ENCODE measurements at places on chromosomes 1 and 21.
A peak's percentile ranks its signal among the peaks of the same experiment; 100 is the strongest.

DNA sequence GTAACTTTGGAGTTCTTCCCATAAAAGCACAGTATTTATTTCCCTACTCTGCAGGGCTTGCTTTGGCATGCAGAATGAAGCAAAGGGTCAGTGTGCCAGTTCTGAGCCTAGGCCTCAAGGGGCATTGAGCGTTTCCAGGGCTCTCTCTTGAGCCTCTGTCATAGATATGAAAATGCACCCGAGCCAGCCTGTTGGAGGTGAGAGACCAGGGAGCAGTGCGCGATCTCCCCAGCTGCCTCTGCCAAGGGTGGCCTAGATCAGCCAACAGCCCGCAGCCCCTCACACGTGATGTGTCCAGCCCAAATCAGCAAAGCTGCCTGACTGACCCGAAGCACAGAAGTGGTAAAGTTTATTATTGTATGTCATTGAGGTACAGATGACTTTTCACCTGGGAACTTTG is 63.7 kb downstream of the TENT5C start:
- no peak for DNase-seq

DNA sequence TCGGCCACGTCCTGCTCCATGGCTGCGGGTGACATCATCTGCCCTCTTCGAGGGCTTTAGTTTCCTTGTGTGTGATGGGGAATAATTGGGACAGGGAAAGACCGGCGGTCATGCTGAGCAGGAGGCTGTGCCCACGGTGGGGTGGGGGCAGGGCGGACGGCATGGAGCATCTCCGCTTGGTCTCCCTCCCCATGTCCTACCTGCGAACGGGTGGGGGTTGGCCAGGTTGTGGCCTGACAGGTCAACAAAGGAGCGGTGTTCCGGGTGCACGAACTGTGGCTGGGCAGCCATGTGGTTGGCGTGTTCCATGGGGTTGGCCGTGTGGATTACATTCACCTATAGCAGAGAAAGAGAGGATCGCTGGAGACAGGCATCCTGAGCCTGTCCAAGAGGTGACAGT is 80.0 kb downstream of the PIK3CD start:
- DNase-seq: no peak

GRCh38 chr1:204335085-204335484 is 24.6 kb downstream of the PLEKHA6 start:
- no peak for DNase-seq

GRCh38 chr1:42962641-42963377 is 4.1 kb upstream of the SLC2A1 start:
- no peak for DNase-seq

- no peak for DNase-seq
These were observed 113.2 kb downstream of the TRABD2B start for GRCh38 chr1:47883963-47884362.

- DNase-seq: no peak
These were observed 68.4 kb downstream of the LRRC8D start for GRCh38 chr1:89889323-89889615.

DNA sequence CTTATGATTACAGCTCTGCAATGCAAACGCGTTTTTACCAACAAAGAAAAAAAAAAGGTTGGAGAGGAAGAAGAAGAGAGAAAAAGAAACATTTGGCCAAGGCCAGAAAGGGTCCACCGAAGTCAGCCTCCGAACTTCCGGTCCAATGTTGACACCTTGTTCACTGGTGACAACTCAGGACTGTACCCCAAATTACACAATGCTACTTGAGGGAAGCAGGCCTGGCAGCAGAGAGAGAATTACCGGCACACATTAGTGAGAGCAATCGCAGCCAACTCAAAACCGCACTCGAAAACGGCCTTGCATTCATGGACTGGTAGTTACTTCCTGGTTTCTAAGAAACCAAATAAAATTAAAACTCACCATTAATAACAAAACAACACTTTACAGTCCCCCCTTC is 652.5 kb downstream of the KIF26B start:
- no peak for DNase-seq

GRCh38 chr1:61280452-61280851 is 198.1 kb downstream of the NFIA start:
- DNase-seq: no peak

GRCh38 chr1:42359466-42359865 is 21.1 kb upstream of the RIMKLA start:
- no peak for DNase-seq

DNA sequence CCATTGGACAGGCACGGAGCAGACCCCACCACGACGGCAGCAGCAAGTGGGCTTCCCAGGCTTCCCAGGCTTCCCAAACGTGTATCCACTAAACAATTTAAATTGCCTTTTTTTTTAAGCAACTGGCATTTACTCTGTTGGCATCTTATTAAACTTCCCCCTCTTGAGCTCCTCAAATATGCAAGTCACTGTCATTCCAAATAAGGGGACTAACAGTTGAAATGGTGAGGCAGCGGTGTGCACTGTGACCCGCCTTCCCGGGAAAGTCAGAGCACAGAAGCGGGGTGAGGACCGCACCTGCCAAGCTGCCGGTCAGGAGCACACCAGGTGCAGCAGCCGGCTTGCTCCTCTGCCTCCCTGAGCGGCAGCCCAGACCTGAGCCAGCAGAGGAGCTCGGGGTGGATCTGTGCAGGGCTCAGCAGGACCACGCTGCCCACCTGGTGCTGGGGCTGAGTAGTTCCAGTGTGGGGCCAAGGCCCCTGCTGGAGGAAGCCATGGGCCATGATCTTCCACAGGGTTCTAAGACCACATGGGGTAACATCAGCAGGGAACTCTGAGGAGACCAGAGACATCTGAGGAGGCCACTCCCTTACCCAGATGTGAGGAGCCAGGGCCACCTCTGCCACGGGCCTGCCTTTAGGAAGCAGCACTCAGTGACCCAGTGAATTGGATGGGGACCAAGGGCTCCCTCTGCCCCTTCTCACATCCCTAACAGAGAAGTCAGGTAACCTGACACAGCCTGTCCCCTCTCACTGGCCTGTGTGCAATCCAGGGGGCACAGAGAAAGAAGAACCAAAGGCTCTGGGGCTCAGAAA is 245.4 kb downstream of the NPHP4 start:
- DNase-seq: no peak

DNA sequence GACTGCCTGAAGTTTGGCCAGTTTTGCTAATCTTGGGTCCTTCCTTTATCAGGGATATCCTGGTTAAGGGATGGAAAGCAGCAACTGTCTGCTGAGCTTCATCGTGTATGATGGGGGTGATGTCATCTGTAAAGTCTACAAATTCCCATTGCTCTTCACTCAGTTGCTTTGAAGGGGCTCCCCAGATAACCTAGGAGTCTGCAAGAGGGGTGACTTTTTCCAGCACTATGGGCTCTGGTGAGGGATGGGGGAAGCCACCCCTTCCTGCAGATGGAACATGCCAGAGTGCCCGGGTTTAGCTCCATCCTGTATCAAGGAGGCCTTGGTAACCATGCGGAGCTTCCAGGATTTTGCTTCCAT is 28.4 kb downstream of the EDARADD start:
- DNase-seq: no peak

DNA sequence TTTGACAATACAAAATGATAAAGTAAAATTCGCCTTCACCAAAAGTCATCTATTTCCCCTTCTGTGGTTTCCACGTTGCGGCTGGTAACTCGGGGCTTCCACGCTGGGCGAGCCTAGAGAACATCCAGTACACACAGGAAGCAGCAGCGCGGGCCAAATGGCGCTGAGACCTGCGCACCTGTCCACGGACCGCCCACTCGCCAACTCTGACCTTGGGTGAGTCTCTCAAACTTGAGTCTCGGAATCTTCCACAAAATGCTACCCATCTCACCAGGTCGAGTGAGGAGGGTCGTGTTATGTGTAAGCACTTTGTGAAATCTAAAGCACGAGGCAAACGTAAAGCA is 820 bp upstream of the TTF2 start:
- DNase-seq: peak; percentile 10

DNA sequence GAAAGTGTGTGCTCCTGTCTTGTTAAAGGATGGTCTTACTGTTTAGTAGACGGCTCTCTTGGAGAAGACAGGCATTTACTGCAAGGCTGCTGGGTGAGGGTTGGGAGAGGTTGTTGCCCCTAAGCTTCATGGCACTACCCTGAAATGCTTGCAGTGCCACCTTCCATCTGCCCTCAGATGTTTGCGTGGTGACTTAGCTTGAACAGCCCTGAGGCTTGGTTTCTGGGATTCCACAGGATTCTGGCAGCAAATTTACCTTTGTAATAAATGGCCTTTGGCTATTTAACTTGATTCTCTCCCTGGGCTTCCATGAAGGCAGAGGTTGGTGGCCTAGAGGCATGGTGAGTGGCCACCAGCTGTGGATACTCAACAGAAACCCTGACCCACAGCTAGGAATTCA is 11.6 kb downstream of the MTARC1 start:
- DNase-seq: no peak

GRCh38 chr1:111802110-111802509 is 46.4 kb downstream of the DDX20 start:
- DNase-seq: no peak

- no peak for DNase-seq
These were observed 85.7 kb upstream of the SLC45A1 start for GRCh38 chr1:8232036-8232757.

DNA sequence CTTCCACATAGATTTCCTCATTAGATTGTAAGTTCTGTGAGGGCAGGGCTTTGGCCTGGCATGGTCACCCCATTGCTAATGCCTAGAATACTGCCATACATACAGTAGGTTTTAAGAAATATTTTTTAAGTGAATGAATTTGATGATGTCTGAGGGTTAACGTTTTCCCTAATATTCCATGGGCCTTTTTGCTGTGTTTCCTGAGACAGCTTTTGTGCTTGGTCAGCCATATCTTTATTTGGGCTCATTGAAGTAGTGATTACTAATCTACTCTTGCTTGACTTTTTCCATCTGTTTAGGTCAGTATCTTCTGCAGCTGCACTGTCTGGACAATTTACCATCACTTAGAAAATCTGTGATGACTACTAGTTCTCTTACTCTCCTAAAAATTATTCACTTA is 3.5 kb downstream of the CDC42 start:
- no peak for DNase-seq

GRCh38 chr1:171351961-171352360 is 38.0 kb downstream of the FMO4 start:
- DNase-seq: no peak

- DNase-seq: no peak
These were observed 1.3 kb downstream of the ZBTB7B start for GRCh38 chr1:155003766-155004351.

DNA sequence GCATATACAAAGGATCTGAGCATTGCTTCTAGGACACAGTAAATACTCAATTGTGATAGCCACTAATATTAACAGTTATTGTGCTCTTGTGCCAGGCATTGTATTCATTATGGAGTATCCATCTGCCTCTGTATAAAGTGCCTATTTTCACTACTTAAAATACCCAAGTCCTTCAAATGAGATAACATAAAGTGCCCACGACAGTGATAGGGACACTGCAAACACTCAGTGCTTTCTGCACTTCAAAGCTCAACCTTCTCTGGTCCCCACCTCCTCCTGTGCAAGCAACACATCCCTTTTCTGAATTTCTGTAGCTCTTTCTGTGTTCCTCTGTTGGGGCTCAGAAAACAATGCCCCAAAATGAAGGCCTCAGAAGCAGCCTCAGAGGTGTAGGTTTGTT is 6.6 kb upstream of the DDAH1 start:
- DNase-seq: no peak

- DNase-seq: no peak
These were observed 1397.0 kb upstream of the ADGRL4 start for GRCh38 chr1:80403471-80403893.

- DNase-seq: no peak
These were observed 50.5 kb downstream of the CASZ1 start for GRCh38 chr1:10745886-10746455.

- DNase-seq: no peak
These were observed 297.6 kb upstream of the RUNX1 start for GRCh38 chr21:35346697-35347096.

DNA sequence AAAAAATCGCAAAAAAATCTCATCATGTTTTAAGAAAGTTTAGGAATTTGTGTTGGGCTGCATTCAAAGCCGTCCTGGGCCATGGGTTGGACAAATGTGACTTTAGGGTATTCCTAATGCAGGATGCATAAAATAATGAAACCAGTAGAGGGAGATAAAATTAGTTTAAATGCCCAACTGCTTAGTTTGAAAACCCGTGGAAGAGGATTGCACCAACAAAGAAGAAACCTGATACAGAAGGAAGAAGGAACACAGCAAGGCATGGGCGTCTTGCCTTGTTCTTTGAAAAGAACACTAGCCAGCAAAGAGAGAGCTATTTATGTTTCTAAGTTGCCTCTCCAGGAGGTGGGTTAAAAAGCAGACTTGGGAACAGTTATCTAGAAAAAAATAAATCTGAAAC is 37.9 kb downstream of the WDR3 start:
- DNase-seq: no peak

DNA sequence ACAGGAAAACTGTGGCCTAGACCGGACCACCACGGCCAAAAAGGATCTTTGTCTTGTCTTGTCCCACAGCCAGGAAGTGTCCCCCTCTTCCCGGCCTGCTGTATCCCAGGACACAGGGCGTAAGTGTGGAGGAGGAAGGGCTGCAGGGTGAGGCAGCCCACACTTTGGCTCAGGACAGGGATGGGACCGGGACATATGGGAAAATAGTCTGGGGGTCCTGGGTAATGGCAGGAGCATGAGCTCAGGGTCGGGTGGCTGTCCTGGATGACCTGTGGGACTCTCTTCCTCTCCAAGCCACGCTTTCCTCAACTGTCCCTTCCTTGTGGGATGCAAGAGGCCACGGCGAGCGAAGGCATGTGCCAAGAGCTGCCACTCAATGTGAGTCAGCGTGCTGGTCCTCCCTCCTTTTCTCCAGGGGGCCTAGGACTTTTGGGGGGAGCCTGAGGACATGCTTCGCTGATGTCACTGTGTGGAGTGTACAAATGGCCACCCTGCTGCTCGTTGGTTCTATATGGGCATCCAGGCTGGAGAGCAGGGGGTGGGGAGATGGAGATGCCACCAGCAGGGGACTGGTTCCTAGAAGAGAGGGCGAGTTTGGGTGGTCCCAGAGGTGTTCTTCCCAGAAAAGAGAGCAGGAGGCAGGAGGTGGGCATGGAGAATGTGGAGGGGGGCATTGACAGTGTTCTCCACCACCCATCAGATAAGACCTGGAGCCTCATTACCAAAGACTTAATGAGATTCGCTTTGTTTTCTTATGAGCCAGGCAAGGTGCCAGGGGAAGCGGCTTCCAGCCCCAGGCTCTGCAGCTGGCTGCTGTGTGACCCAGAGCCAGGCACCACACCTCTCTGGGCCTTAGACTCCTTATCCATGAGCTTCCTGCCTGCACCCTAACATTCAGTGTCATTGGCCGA is 11.5 kb upstream of the PADI1 start:
- DNase-seq: no peak

DNA sequence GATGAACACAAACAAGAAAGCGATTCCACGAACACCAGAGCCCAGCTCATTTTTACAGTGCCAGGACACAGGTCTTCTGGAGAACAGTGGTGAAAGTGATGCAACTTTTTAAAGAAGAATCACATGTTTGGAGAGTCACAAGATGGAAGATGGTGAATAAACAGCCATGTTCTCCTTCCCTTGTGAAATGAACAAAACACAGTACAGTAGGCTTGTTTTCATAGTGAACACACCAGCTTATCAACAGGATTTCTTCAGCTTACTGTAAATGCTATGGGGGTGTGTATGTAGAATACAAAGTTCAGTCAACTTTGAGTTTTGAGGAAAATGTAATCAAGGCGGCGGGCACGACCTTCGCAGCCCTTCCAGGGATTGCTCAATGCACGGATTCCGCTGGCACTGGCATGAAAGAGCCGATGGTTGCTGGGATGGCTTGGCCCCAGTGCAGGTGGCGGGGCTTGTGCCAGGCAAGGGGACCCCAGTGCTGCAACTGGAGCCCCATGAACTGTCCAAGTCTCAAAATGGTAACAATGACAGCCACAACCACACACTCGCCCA is 9.7 kb downstream of the TMPRSS3 start:
- no peak for DNase-seq
